Naive B cell (primary cell): ENCODE measurements at places on chromosomes 16 and 17.

DNA sequence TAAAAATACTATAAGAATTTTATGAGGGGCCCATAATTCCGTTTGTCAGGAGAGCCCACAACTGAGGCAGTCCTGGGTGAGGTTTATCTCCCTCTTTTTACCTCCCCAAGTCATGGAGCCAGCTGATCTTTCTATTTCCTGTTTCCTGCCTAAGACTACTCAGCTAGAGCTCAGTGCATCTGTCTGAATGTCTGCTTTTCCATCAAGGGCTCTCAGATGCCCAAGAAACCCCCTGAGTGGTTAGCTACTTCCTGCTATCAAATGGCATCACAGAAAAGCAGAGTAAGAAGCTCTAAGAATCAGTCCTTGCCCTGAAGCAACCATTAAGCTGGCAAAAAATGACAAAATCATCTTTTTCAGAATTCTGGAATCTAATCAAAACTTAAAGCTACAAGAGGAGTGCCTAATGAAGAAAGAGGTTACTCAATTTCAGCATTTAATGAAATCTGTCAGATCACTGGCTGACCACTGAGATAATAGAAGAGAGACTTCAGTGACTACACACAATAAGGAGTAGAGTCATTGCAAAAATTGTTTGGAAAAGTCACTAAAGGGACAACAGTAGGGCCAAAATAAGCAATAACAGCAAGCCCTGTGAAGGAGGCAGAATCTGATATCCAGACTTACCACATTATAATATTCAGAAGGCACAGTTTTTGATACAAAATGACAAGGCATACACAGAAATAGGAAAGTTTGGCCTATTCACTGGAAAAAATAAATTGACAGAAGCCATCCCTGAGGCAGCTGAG lies 150.1 kb downstream of the CYB561 start:
- DNase-seq, result no peak

DNA sequence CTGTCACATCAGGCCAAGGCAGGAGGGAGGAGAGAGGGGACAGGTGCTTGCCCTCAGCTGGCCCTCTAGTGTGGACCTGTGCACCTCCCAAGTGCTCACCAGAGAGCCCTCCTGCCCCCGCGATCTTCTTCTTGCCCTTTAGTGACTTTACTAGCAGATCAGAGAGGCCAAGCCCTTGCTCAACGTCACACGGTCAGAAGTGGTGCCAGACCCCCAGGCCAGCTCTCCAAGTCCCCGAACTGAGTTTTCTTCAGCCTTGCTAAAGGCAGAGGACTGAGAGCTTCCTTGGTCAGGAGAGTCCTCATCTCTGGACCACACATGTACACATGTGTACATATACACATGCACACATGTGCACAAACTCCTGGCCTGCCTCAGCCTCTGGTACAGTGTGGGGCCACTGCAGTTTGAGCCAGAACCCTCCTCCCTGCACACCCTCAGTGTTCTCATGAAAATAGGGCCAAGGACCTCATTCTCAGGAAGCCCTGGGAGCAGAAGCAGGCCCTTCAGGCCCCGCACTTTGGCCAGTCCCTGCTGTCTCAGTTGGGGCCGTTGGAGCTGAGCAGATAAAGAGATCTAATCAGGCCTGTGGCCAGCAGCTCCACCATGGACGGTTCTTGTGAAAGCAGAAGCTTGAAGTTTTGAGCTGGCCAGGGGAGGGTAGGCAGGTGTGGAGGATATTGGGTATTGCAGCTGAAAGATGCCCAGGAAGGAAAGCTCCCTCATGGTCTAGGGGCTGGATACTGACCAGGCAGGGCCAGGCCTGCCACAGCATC lies 7.4 kb upstream of the EPX start:
- DNase-seq, result no peak

DNA sequence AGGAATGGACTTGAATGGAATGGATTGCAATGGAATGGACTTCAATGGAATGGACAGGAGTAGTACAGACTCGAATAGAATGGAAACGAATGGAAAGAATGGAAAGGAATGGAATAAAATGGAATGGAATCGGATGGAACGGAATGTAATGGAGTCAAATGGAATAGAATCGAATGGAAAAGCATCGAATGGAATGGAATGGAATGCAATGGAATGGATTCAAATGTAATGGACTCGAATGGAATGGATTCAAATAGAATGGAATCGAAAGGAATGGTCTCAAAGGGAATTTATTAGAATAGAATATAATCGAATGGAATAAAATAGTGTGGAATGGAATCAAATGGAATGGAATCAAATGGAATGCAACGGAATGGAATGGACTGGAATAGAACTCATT lies 484.9 kb upstream of the WSB1 start:
- no peak for DNase-seq

- no peak for DNase-seq
Measured at GRCh38 chr17:71494062-71494855, 626.6 kb upstream of the SOX9 start.

DNA sequence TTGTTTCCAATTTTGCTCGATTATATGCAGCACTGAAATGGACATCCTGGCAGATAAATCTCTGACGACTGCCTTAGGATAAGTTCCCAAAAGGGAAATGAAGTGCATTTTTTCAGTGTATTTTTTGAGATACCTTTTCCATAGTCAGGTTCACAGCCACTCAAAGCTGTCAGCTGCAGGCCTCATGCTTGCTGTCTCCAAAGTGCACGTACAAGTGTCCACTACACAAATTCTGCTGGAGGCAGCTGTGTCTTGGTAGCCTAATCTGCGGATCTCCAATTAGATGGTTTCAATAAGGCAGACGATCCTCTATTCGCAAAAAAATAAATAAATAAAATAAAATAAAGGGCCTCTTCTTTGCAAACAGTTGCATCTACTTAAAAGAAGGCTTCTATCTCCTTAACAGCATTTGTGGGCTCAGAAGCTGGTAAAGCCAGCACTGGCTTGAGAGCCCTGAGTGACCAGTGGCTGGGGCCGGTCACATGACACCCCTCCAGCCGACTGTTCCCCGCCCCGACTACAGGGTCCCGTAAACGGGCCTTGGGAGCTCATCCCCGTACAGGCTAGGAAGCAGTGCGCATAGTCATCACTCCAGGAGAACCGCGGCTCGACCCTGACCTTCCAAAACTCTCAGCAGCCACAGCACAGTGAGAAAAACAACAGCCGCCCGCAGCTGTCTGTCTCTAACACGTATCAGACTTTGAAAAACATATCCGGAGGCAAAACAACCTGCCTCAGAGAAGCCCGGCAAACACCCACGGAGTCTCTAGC lies 18.8 kb downstream of the RPH3AL start:
- no peak for DNase-seq

DNA sequence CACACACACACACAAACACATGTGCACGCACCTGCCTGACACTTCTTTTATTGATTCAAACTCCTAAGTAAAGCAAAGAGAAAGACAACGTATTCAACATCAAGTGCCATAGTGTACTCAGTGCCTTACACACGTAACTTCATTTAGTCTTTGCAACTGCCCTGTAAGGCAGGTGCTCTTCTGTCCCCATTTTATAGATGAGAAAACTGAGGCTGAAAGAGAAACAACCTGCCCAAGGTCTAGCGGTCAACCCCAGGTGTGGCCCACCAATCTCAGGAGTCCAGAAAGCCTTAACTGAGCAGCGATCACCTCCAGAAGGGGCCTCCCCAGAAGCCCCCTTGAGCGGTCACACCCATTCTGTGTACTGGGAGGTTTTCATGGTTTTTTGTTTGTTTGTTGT lies 10.3 kb upstream of the GSG1L start:
- no peak for DNase-seq
